ENCODE measurements at places on chromosomes 1 and 21.

DNA sequence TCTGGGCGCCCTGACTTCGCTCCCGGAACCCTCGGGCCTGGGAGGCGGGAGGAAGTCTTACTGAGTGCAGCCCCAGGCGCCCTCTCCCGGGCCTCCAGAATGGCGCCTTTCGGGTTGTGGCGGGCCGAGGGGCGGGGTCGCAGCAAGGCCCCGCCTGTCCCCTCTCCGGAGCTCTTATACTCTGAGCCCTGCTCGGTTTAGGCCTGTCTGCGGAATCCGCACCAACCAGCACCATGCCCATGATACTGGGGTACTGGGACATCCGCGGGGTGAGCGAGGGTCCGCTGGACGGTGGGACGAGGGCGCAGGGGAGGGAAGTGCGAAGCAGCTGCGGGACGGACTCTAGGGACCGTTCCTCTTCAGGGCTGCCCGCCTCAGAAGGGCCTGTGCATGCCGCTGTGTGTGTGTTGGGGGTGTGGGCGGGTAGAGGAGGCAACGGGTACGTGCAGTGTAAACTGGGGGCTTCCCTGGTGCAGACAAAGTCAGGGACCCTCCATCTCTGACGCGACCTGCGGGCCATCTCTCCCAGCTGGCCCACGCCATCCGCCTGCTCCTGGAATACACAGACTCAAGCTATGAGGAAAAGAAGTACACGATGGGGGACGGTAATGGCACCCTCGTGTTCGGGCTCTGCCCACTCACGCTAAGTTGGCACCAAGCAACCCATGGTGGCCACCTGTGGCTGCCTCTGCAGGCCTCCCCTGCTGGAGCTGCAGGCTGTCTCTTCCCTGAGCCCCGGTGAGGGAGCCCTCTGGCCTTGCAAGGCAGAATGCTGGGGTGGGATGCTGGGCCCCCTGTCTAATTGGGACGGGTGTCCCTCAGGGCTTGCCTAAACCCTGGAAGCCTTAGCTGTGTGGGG is at the start of gene GSTM1:
TSS of gene GSTM1 (plus strand) at position 177 of the 859 bp plus-strand sequence. CDS start at position 234, 57 bp downstream.
- DNase-seq = no peak

DNA sequence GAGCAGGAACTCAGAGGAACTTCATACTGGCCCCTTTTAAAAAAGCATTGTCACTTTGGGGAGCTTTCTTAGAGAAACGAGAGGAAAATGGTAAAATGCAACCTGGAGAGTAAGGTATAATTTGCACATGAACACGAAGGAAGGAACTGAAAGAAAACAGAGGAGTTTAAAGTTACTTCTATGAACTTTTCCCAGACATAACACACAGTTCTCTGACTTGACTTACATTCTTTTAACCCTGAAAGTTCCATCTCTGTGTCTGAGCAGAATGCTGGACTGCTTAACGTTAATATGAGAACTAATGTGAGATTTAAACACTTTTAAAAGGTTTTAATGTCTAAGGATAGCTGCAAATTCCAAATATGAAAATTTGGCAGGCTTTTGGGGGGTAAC is 102.3 kb downstream of the NFIA start:
- DNase-seq = no peak

DNA sequence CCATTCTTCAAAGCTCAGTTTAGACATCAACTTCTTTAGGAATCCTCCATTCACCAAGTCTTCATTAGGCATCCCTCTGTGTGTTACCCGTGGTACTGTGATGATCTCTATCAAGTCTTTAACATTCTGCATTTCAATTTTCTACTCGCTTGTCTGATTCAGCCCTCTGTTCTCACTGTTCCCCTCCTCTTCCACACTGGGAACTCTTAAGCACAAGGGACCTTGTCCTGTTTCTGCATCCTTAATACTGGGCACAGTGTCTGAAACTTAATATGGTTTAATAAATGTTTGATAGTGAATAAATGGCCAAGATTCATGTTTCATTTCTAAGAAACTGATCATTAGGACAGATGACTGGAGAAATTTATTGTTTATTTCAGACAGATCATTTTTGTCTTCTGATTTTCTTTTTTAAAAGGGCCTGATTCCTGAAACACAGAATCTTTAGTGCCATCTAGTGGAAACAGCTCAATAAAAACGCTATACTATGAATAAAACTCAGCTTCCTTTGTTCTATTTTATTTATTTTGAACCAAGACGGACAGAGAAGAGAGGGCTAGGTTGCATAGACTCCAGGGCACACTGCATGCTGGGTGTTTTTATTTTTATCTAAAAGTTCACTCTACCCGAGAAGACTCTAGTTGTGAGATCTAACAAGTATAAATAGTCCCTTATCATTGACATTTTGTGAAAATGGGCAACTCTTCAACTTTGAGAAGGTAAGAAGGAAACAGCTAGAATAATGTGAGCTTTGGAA is 7.0 kb upstream of the TRIM45 start:
- DNase-seq = no peak

DNA sequence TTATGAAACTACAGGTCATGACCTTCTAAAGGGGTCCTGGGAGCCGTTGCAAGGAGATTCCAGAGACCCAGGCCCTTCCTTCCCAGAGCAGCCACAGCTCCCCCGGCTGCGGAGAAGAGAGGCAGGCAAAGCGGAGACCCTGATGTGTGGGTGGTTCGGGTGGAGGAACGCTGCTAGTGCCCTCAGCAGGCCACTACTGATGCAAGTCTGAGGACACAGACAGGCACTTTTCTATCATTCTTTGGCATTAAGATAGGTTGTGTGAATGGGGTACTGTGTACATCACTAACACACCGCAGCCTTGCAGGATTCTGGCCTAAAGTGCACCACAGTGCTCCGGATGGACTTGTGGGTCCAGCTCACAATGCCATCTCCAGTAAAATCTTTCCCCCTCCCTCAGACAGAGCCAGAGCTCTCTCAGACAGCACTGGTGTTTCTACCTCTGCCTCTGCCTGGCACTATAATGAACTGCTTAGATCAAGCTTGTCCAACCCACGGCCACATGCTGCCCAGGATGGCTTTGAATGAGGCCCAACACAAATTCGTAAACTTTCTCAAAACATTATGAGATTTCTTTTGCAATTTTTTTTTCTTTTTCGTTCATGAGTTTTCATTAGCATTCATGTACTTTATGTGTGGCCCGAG is 121.4 kb downstream of the TGFBR3 start:
- no peak for DNase-seq

- DNase-seq = no peak
These were observed 124.7 kb upstream of the KIAA0040 start for GRCh38 chr1:175317309-175317708.

DNA sequence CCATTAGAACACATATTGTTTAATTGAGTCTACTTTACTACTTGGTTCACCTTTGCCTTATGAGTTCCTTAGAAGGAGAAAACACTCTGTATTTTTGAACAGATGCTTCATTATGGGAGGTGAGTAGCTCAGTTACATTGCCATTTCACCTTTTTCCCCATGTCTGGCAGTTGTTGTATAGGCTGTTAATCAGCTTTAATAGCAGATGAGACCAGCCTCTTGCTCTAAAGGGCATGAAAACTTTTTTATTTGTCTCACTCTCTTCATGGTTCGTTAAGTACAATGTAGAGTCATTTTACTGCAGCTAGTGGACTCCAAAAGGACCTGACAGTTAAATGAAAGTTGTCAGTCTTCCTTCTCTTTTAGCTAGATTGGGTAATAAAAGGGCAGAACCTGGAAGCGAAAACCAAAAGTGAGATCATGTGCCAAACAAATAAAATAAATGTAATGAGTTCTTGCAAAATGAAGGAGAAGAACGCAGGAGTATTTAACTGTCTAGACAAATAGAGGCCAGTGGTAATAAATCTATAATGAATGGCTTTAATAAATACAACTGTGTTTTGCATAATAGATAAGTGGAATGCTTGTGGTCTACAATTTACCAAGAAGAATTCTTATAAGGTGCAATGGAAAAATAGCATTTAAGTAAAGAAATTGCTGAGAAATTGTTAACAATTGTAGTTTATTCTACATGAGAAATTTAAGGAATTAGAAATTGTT is 180.0 kb upstream of the NEGR1 start:
- no peak for DNase-seq

DNA sequence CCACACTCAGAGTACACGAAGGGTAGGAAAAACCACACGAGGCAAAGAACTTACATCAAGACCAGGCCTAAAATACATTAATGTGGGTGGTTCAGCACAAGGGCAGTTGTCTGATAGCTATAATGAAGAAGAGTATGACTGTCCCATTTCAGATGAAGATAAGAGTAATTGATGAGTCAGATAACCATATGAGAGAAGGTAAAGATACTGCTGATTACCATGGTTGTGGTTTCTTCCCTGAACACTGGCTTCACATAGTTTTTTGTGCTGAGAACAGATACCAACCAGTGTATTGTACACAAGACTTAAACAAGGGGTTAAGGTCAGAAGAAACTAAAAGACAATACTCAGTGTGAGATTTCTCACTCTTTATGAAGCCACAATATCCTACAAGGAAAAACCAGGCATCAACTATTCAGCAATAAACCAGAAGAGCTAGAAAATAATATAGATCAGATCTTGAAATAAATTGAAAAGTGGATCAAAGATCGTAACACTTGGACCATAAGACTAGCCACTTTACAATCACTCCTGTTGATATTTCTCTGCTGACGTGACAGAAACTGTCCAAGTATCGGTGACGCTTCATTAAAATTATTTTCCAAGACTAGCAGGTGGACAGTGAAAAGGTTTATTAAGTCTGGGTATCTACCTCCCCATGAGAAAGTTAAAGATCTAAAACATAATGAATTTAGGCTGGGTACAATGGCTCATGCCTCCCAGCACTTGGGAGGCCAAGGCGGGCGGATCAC is 28.6 kb downstream of the PUM1 start:
- no peak for DNase-seq

DNA sequence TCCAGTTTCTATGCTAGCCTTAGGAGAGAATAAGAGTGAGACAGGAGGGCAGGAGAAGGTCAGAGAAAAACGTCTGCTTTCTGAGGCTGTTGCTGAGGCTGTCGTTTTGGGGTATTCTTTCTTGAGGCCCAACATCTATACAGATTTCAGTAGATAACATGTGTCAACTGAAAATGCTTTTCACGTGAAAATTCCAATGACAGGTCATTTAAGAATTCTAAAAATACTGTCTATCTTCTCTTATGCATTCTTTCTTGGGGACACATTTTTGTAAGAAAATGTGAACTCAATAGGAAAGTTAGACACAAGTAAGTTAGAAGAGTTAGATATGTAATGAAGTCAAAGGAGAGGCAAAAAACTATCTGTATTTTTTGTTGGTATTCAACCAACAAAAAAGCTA is 150.8 kb downstream of the TGFB2 start:
- no peak for DNase-seq

DNA sequence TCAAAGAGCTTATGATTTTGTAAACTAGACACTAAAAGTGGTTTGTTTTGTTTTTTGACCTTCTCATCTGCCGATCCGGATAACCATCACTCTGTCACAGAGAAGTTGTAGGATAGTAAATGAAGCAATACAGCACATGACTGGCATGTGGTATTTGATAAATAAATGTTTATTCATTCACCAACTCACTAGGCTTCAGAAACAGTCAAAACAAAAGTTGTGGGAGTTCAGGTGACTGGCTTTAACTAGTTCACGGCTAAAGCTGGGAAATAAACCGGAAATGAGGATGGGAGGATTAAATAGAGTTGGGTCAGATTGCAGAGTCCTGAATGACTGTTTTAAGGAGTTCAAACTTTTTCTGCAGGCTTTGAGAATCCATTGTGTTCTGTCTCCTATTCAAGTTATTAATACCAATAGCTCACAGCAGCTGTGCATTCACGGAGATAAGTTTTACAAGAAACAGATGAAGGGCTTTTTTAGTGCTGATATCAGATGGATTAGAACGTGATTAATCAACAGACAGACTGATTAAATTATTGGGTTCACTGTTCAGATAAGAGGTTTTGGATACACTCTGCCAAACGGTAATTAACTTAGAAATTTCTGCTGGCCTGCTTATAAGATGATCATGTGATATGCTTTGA is 463.3 kb downstream of the DPYD start:
- DNase-seq = no peak

GRCh38 chr1:215643592-215644321 is 76.7 kb downstream of the KCTD3 start:
- no peak for DNase-seq
